Stimulated activated CD8-positive, alpha-beta memory T cell treated with anti-CD3 and anti-CD28 coated beads, Interleukin-7, amount 100 ng/mL, for 48 hours (primary cell): ENCODE measurements at places on chromosomes 5 and 9.
A peak's percentile ranks its signal among the peaks of the same experiment; 100 is the strongest.

- no peak for DNase-seq
Measured at GRCh38 chr5:16378762-16379161, 86.8 kb downstream of the ZNF622 start.

DNA sequence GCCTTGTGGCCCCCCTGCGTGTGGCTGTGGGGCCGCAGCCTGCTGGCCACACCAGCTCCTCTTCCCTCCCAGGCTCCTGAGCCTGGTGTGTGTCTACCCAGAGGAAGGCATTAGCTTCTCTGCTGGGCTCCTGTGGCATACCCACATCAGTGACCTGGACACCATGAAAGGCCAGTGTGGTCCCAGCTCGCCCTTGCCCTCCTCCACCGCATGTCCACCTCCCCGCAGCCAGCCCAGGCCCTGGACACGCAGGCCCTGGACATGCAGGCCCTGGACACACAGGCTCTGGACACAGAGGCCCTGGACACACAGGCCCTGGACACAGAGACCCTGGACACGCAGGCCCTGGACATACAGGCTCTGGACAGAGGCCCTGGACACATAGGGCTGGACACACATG, 153.4 kb upstream of the PPP1R26 start:
- no peak for DNase-seq

DNA sequence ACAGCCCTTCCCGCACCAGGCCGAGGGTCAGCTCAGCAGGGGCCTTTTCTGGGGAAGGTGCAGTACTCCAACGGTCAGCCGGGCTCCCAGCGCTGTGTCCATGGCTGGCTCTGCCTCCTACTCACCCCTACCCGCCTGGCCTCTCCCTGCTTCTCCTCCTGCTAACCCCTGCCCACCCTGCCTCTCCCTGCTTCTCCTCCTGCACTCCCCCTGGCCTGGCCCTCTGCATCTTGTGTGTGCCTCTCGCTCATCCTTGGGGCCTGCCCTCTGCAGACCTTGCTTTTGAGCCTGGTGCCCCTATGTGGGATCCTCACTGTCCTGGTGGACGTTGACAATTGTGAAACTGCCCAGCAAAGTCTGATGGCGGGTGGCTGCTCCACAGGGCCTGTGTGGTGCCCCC, 274.6 kb upstream of the IRX2 start:
- DNase-seq = no peak

DNA sequence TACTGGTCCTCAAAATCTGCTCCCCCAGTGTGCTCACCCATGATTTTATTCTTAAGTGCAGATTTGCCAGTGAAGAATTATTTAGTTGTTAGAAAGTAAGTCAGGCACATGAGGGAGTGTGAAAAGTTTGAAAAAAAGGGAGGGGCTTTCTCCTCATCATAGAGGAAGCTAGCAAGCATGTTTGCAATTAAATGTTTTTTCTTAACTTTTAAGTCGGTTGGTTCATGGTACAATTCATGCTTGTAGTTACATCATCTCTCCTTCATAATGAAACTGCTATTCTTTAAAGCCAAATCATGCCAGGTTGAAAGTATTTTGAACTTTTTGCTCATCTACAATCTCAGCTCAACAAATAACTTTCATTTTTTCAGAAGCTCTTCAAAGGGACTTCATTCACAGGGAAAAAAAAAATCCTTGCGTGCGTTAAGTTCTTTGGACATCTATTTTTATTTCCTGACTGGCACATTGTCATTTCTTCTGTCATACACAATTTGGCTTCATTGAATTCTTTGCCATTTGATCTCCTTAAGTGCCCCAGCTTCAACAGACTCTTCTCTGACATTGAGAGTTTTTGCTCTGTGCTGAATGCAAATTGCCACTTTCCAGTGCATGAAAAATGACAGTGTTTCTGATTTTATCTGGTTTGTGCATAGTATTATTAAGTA, 456.9 kb downstream of the TMEM232 start:
- no peak for DNase-seq

GRCh38 chr5:92560698-92561401, 1020.2 kb downstream of the NR2F1-AS1 start:
- no peak for DNase-seq

- no peak for DNase-seq
Measured at GRCh38 chr5:93192683-93193082, 388.3 kb downstream of the NR2F1-AS1 start.

- no peak for DNase-seq
Measured at GRCh38 chr5:51181208-51181894, 201.9 kb upstream of the ISL1 start.

DNA sequence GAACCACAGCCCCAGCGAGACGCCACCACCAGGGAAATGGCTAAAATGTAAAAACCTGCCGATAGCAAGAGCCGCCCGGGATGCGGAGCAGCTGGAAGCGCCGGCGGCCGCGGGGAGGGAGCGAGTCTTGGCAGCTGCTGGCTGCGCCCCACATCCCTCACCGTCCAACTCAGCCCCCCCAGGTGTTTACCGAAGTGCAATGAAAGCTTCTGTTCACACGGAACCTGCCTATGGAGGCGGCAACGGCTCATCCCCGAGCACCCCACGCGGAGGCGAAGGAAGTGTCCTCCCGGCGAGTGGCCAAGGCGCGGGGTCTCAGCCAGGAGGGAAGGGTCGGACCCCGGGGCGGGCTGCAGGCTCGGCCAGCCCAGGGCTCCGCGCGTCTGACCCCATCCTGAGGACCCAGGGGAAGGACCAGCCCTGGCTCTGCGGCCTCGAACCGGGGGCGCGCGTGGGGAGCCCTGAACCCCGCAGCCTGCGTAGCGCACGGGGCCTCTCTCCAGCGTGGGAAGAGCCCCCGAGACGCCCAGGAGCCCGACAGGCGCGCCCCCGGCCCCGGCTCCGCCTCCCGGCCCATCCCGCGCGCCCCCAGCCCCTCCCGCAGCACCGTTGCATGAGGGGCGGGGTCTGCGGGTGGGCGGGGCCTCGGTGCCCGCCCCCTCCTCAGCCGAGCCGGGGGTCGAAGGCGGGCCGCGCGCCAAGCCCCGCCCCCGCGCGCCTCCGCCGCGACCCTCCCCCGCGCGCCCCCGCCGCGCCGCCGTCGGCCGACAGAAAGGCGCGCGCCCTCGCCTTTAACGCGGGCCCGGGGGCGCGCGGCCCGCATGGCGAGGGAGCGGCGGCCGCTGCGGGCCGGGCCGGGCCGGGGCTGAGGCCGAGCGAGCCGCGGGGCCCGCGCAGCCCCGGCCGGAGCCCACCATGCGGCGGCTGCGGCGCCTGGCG, at the start of gene DIPK1B:
DIPK1B (plus strand) TSS at position 822 of the 939 bp plus-strand sequence; CDS start at position 916, 94 bp downstream.
- DNase-seq = no peak

DNA sequence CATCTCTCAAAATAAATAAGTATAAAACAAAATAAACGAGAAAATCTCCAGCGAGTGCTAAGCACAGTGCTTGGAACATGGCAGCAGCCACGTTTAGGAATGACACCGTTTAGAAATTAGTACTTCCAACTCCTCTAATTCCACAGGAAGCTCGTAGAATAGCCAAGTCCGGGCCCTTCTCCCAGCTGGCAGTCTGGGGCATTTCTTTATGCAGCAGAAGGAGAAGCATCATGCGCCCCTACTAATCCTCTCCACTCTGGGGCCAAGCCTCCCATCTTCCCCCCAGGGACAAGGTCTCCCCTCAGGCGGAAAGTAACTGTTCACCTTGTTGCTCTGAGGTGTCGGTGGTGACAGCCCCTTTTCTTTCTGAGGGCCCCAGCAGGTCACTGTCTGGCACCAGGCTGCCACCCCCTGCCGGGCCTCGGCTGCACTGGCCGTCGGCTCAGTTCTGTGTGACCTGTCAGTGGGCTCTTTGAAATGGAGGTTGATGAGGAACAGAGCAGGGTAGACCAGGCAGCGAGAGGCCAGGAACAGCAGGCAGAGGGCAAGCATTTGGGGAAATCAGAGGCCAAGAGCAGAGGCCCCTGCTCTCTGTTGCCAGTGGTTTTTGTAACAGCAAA, 113.5 kb upstream of the WWC1 start:
- no peak for DNase-seq

- no peak for DNase-seq
Measured at GRCh38 chr5:33745101-33745770, 146.6 kb downstream of the ADAMTS12 start.

GRCh38 chr9:17349831-17350230, 215.0 kb downstream of the CNTLN start:
- no peak for DNase-seq

GRCh38 chr5:144369006-144369405, 198.3 kb downstream of the KCTD16 start:
- DNase-seq = no peak

- DNase-seq = no peak
Measured at GRCh38 chr5:151897896-151898295, 26.8 kb downstream of the GLRA1 start.

- DNase-seq = no peak
Measured at GRCh38 chr5:87231037-87231808, 36.5 kb upstream of the RASA1 start.

DNA sequence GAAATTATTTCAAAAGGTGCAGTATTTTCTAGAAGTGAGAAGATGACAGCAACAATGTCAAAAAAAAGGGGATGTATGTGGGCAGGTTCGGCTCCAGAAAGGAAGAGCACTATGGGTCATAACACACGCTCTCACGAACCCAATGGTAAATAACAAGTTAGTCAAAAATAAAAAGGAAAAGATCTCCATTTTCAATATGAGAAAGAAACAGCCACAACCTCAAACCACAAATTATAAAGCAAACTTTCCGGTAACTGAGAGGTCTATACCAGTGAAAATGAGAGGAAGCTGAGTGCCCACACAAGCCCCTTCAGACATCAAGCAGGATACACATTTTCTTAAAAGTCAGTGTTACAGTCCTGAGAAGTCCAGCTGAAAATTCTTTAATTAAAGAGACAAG, 398.5 kb upstream of the RPS23 start:
- DNase-seq = peak; percentile 13

GRCh38 chr5:123671042-123671441, 159.1 kb downstream of the CSNK1G3 start:
- DNase-seq = peak; percentile 16

DNA sequence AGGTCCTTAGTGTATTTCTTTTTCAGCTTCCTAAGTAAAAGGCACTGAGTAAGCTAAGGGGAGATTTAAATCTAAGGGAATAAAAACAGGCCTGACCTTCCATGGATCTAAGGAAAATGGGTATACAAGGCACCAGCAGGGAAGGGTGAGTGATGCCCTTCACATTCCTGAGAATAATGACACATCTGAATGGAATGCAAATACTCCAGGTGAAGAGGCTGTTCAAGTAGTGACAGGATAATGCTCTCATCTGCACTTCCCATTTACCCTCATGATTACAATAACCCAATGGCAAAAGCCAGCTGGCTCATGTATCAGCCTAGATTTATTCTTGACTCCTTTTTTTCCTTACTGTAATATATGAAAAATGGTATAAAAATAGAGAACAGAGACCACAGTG, 216.2 kb upstream of the ACTBL2 start:
- DNase-seq = no peak

DNA sequence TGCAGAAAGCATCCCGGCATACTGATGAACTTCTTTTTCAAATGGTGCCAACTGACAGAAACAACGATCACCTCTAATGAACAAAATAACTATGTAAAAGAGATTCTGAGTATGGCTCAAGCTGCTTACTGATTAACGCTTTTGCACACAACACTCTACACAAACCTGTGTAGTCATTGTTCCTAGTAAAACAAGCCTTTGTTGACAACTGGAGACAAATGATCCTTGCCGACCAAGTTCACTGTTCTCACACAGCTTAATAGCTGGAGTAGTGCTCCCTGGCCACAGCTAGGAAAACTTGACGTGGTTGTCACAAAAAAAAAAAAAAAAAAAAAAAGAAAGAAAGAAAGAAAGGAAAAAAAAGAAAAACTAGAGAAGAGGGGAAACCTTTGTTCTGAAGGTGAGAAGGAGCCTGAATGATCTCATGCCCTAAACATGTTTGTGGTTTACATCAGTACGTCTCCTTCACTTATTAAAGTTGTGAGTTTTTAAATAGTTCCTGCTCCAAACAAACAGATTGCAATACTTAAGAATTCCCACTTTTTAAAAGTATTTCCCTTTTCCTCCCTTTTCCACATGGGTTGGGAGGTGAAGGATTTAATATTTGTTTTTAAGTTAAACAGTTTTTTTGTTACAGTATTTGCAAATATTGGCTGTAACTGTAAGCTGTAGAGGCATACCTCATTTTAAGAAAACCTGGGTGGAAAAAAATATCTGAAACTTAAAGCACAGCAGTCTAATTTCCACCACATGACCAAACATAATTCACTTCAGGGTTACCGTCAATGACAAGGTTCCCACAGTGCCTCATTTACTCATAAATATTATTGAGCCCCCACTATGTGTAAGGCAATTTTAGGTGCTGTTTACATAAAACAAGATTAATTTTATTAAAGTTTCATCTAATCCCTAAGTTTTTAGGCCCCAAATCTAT, 63.7 kb downstream of the GLIS3 start:
- no peak for DNase-seq

GRCh38 chr9:25861421-25861820, 183.2 kb upstream of the TUSC1 start:
- DNase-seq = no peak

DNA sequence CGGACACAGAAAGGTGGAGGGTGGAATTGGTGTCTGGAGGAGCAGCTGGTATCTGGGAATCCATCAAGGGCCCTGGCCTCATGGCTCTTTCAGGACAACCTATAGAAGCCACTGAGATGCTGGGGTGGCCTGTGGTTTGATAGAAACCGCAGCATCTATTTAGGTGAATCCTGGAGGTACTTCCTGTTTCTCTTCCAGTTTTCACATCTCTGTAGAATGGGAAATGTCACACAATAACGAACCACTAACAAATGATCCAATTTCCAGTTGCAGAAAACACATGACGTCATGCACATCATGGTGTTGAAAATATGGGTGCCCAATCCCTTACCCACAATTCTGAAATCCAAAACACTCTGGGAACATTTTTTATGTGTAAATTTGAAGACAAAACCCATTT, 52.2 kb downstream of the ROPN1L start:
- DNase-seq = no peak

DNA sequence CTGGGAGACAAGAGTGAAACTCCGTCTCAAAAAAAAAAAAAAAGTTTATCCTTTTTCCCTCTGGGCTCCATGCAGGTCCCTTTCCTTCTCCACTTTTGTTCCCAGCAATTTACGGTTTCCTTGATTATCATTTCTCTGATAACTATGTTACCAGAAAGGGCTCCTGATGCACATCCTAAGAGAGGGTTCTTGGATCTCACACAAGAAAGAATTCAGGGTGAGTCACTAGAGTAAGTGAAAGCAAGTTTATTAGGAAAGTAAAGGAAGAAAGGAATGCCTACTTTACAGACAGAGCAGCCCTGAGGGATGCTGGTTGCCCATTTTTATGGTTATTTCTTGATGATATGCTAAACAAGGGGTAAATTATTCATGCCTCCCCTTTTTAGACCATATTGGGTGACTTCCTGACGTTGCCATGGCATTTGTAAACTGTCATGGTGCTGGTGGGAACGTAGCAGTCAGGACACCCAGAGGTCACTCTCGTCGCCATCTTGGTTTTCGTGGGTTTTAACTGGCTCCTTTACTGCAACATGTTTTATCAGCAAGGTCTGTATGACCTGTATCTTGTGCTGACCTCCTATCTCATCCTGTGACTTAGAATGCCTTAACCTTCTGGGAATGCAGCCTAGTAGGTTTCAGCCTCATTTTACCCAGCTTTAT, 13.5 kb upstream of the MELK start:
- no peak for DNase-seq
